ENCODE measurements at places on chromosomes 1 and 21.

- DNase-seq: no peak
Observed at GRCh38 chr1:54417123-54417522, 10.9 kb upstream of the SSBP3 start.

DNA sequence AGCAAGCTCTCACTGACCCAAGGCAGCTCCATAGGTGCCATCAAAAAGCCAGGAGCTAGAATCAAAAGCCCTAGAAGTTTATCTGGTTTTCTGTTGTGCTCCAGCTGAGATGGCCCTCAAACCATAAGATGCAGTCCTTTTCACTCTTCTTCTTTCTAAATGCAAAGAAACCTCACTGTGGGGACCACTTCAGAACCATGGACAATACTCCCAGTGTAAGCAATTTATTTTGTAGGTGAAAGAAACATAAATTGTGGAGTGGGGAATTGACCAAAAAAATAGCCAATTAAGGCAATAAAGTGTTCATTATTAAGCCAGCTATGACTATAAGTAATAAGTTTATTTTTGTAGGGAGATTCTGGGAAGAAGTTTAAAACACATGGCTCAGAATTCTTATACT is 1399.9 kb downstream of the PLA2G4A start:
- no peak for DNase-seq

- DNase-seq: no peak
Observed at GRCh38 chr1:80241566-80241965, 1235.0 kb upstream of the ADGRL4 start.

DNA sequence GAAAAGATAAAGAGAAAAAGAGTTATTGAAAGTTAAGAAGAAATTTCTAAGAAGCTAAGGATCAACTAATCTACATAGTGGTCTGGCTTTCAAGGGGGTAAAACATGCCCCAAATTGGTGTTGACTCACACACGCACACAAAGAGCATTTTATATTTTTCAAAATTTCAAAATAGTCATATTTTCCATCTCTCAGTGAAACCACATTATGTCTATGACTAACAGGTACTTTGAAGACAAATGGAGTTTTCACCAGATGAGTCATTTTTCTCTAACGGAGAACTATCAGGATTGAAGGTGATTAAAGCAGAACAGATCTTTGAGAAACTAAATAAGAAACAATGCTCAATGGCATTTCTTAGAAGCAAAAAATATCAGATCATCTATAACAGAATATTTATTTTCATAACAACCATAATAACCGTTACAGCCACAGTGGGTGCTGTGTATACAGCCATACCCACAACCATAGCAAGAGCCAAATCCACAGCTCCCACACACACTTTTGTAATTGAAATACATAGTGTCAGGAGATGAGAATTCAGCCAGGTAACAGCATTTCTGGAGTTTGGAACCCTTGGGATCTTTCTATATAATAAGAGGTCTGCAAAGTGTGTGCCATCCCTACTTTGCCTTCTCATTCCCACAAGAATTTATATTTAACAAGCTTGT is at the start of gene KRTAP21-3:
Gene KRTAP21-3, minus strand, starts transcription at position 539 of the 671 bp plus-strand sequence. Its CDS starts 18 bp downstream, at position 521.
- DNase-seq: peak; percentile 34

DNA sequence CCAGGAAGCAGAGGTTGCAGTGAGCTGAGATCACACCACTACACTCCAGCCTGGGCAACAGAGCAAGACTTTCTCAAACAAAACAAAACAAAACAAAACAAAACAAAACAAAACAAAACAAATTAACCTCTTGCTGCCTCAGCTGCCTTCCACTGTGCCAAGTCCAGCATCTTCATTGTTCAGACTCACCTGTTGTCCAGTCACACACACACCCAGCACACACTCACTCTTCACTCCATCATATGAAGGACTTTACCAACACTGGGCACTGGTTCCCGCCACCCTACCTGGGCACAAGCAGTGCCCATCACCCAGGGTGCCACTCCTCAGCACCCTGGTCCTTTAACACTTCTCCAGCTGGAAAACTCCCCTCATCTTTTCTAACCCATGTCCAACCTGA is 14.6 kb downstream of the PYCR2 start:
- no peak for DNase-seq

DNA sequence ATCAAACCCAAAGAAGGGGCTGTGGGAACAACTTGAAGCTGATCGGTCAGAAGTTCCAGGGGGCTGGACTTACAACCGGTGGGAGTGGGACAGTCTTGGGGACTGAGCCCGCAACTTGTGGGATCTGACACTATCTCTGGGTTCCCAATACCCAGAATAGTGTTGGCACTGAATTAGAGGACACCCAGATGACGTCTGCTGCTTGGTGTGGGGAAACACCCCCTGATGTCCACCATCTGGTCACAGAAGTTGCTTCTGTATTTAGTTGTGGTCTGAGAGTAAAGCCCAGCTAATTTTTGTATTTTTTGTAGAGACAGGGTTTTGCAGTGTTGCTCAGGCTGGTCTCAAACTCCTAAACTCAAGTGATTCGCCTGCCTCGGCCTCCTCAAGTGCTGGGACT is 28.8 kb downstream of the SERBP1 start:
- DNase-seq: no peak

GRCh38 chr1:193060938-193061337 is 1.5 kb downstream of the RO60 start:
- DNase-seq: no peak

GRCh38 chr1:24535021-24535424 is 20.9 kb upstream of the NCMAP start:
- DNase-seq: no peak

GRCh38 chr1:162391790-162392563 is 10.4 kb downstream of the C1orf226 start:
- DNase-seq: no peak

GRCh38 chr1:76473591-76473990 is 393.7 kb upstream of the ST6GALNAC5 start:
- DNase-seq: no peak

- DNase-seq: peak; percentile 31
Observed at GRCh38 chr1:212561501-212561931, 47.0 kb upstream of the ATF3 start.

- no peak for DNase-seq
Observed at GRCh38 chr1:80893115-80893514, 907.6 kb upstream of the ADGRL2 start.

DNA sequence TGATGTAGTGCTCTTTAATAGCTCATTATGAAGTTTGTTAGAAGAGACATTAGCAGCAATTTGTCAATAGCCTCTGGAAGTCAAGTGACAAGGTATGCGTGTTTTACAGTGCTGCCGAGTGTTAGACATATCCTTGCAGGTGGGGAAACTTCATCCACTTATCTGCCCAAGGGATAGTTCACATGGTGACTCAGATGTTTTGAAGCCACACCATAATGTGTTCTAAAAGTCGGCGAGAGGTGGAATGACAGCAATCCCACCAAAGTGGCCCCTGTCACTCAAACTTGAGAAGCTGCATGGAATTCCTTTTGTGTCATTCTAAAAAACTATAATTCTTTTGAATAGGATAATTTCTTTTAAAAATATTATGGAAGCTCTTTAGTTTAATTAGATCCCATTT is 98.1 kb downstream of the RUNX1 start:
- no peak for DNase-seq

- DNase-seq: no peak
Observed at GRCh38 chr1:239805042-239805441, 286.6 kb upstream of the FMN2 start.

DNA sequence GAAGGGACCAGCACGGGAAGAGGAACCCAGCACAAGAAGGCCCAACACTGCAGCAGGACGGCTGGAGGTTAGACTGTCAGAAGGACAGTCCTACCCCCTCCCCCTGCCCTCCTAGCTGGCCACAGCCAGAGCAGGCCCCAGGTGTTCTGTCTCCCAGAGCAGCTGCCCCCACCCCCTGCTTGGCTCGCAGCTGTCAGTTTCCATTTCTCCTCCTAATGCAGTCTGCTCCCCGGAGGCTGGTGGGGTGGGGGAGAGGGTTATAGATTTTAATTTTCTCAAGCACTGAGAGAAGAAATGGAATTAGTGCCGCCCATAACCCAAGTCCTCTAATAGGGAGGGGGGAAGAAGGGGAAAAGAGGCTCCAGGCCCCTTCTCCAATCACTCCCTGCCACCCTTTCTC is 13.0 kb upstream of the PEAR1 start:
- no peak for DNase-seq

- DNase-seq: no peak
Observed at GRCh38 chr1:192709544-192709943, 73.6 kb downstream of the RGS13 start.

All from non-pigmented ciliary epithelial cell (primary cell).